ENCODE measurements at places on chromosomes 13 and 19. TPM values are rescaled to one million over a fixed set of nuclear protein-coding genes. Genes with fewer than 3 reads are reported as not detected.

DNA sequence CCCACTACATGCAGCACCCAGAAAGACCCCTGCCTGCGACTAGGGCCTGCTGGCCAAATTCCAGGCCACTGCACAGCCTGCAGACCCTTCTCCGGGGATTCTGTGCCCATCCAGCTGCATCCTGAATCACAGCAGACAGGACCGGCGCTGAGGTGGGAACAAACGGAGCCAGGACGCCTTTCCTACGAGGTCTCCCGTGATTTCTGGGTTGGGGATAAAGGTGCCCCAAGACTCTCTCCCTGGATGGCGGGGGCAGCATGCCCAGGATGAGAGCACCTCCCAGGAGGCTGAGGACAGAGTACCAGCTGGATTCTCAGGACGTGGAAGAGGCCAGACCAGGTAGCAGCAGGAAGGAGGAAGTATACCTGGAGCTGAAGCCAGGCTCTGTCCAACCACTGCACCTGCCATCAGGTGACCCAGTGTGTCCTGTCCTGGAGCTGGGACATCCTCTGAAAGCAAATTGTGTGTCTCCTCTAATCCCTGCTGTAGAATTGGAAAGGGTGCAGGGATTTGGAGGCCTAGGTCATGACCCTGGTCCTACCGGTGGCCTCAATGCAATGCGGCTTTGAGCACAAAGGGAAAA lies 3.4 kb upstream of the FUT5 start:
- H3K4me1 ChIP-seq, result no peaks in the 10 kb centered on the region
- H3K36me3 ChIP-seq, result no peaks in the 10 kb centered on the region

- no peak overlapping the region for H3K27ac ChIP-seq
- no peaks in the 10 kb centered on the region for H3K27me3 ChIP-seq
- peaks cover 38% of the 10 kb centered on the region for H3K4me1 ChIP-seq
- peaks cover 8% of the 10 kb centered on the region for H3K36me3 ChIP-seq
- H3K4me3 ChIP-seq, result no peak overlapping the region
These were observed 12.5 kb downstream of the POLR1D start for GRCh38 chr13:27634231-27634630.

DNA sequence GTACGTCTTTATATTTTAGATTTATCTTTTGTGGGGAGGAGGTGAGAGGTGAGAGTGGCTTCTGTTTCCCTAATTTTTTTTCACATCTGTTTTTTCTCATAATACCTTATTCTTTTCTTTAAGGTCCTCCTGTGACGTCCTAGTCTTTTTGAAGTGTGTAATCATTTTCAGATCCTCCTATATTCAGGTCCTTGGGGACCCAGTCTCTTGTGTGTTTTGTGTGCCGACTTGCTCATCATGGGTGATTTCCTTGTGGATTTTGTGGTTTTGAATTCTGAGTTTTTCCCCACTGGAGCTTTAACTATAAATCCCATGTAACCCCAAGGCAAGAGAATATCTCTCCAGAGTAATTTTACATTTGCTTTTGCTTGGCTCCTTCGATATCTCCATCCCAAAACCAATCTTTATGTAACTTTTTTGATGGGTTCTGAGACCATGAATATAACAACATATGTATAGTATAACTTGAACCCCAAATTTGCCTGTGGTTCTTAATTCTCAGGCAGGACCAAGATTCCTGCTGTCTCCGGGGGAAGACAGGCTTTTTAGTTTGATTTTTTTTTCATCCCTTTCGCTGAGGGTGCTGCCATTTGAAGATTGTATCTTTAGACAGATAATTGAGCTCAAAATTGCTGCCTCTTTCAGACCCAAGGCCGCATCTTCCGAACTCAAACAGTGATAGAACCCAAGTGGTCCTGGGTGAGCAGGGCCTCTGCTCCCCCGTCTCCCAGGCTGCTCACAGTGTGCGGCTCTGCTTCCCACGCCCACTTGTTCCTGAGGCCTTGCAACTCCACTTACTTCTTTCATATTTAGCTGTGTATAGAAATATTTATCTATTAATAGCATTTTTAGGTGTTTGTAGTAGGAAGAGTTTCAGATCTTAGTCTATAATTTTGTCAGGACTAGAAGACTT lies 59.1 kb upstream of the GPR183 start:
- peaks cover 50% of the 10 kb centered on the region for H3K4me1 ChIP-seq
- peak overlapping the region; percentile 64 for H3K27ac ChIP-seq
- DNase-seq, result no peak
- no peaks in the 10 kb centered on the region for H3K27me3 ChIP-seq
- peaks cover 24% of the 10 kb centered on the region for H3K36me3 ChIP-seq

- H3K27me3 ChIP-seq, result no peaks in the 10 kb centered on the region
- H3K4me3 ChIP-seq, result no peak overlapping the region
- peaks cover 20% of the 10 kb centered on the region for H3K36me3 ChIP-seq
- DNase-seq, result no peak
- H3K4me1 ChIP-seq, result no peaks in the 10 kb centered on the region
These were observed 225.4 kb downstream of the RGCC start for GRCh38 chr13:41682766-41683165.

DNA sequence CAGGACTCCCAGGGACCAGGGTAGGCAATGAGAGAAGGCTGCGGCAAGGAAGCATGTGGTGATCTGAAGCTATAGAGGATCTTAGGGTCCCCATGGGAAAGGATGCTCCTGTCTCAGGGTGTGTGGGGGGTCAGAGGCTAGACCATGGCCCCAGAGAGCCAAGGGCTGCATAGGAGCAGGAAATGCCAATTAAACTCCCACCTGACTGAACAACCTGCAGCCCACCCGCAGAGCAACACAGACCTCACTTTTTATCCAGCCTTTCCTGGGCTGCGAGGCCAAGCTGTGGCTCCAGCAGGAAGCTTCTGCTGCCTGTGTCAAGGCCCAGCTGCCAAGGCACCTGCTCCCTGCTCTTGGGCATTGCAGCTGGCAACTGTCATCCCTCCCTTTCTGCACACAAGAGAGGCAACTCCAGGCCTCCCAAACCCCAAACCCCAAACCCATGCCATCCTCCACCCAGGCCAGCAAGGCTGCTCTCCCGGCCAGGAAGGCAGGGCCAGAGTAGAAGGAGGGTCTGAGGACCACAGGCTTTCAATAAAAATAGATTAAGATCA lies 290.1 kb downstream of the FOXO1 start:
- H3K36me3 ChIP-seq, result no peaks in the 10 kb centered on the region
- no peak for DNase-seq
- no peak overlapping the region for H3K27ac ChIP-seq
- H3K4me3 ChIP-seq, result no peak overlapping the region
- H3K27me3 ChIP-seq, result peaks cover 4% of the 10 kb centered on the region
- H3K4me1 ChIP-seq, result peaks cover 8% of the 10 kb centered on the region

GRCh38 chr13:43132257-43132656 lies 108.9 kb downstream of the DNAJC15 start:
- H3K4me1 ChIP-seq, result peaks cover 12% of the 10 kb centered on the region
- peaks cover 23% of the 10 kb centered on the region for H3K27me3 ChIP-seq
- H3K4me3 ChIP-seq, result no peak overlapping the region
- no peak overlapping the region for H3K27ac ChIP-seq

DNA sequence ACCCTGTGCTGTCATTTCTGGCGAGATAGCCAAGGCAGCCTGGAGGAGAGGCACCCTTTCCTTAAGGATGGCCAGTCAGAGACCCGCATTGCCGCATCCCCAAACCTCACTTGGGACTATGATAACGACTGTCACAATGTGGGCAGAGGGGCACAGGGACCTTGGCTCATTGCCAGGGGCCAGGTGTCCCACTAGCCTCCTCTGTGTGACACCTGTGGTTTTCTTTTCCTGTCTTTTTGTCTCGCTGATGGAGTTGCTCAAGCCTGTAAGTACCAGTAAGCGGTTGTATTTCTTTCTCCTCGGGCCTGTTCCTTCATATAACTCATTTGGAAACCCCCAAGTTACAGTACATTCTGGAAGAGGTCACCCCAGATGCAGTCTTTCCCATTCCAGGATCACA lies 59.5 kb downstream of the TDRD12 start:
- H3K27ac ChIP-seq, result no peak overlapping the region
- no peak for DNase-seq
- peaks cover 14% of the 10 kb centered on the region for H3K36me3 ChIP-seq
- no peak overlapping the region for H3K4me3 ChIP-seq
- peaks cover 17% of the 10 kb centered on the region for H3K27me3 ChIP-seq

Gene TMEM238
- total RNA-seq, result 8.3 TPM

DNA sequence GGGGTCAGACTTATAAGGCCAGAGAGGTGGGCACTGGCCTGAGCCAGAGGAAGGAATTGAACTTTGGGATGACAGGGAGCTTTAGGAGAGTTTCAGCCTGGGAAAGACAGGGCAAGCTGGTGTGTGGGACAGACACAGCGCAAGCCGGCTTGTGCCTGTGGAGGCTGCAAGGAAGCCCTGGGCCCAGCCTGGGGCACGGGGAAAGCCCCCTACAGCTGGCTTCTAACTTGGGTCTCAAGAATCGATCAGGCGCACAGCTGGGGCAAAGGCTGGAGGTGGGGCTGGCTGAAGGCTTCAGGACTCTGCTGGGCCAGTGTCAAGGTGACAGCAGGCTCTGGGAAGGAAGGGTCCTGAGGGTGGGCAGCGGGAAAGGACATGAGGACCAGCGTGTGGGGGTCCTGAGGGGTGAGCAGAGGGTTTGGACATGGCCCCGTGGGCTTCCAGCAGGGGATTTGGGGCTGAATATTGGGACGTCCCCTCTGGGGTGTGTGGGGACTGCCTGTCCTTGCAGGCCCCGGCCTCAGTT lies 3.0 kb downstream of the PTOV1 start:
- H3K4me1 ChIP-seq, result peaks cover 19% of the 10 kb centered on the region
- no peaks in the 10 kb centered on the region for H3K27me3 ChIP-seq
- no peak for DNase-seq
- peak overlapping the region; percentile 53 for H3K27ac ChIP-seq
- peak overlapping the region; percentile 21 for H3K4me3 ChIP-seq

DNA sequence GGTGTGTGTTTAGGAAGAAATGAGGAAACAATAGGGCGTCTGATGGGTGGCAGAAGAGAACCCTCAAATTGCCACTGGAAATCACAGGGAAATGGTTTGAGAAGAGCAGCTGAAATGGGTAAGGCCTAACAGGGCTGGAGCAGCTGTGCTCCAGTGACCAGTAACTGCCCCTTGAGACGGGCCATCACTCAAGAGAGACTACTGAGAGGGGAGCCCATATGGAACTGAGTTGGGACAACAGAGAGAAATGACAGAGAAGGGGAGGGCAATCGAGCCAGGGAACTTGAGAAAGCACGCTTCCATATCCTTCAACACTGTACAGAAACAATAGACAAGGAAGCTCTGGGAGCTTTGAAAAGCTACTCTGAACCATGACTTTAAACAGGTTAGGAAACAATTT lies 175.2 kb upstream of the RNF113B start:
- DNase-seq, result no peak
- H3K27ac ChIP-seq, result no peak overlapping the region
- peaks cover 2% of the 10 kb centered on the region for H3K27me3 ChIP-seq
- no peaks in the 10 kb centered on the region for H3K4me1 ChIP-seq
- no peak overlapping the region for H3K4me3 ChIP-seq

Gene RASL11A
- total RNA-seq, result 3.3 TPM

Gene CGB8
- total RNA-seq, result not detected

DNA sequence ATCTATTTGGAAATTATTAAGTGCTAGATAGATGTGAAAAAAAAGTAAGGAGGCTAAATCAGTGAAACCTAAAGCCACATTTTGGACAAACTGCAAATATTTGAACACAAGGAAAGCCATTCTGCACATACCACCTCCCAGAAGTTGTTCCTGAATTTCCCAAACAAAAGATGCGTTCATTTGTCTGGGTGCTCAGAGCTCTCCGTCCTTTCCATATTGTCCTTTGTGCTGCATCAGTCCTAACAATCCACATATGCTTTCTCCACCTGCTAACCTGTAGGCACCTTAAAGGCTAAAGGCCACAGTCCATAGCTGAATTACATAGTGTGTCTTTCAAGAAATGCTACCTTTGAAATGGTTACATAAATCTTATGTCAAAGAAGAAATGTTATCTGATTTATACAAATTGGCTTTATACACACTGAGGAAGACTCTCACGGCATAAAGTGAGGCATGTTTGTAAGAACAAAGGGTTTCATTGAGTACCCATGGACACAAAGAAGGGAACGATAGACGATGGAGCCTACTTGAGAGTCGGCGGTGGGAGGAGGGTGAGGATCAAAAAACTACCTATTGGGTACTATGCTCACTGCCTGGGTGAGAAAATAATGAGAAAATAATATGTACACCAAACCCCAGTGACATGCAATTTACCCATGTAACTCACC lies 182.0 kb downstream of the RGCC start:
- H3K4me3 ChIP-seq, result no peak overlapping the region
- no peaks in the 10 kb centered on the region for H3K4me1 ChIP-seq
- H3K27me3 ChIP-seq, result no peaks in the 10 kb centered on the region
- H3K36me3 ChIP-seq, result no peaks in the 10 kb centered on the region

DNA sequence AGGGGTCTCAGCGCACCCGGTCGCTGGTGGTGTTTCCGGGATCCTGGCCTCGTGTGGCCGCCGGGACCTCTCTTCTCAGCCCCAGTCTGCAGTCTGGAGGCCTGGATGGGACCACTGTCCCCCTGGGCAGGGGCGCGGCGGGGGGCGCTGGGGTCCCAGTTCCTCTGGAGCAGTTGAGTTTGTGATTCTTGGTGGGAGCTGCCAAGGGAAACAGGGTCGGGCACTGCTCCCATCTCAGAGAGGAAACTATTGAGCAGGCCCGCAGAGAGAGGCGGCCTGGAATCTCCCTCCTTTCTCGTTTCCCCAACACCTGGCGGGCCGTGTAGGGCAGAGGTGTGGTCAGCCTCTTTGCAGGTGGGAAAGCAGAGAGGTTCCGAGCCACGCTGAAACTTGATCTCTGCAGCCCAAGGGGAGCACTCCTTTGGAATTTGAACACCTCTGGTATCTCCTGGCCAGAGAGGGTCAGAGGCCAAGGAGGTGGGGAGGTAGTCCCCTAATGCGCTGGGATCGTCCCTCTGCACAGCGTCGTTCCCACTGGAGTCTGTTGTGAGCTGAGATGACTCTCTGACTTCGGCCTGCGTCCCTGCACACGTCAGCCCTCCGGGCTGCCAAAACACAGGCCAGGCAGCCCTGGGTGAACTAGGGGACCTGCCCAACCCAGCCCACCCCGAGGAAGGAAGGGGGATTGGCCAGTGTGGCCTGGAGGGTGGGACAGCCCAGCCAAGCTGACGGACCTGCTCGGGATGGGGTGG lies 741 bp downstream of the PLEKHF1 start:
- H3K27me3 ChIP-seq, result no peaks in the 10 kb centered on the region
- peak overlapping the region; percentile 93 for H3K27ac ChIP-seq
- H3K36me3 ChIP-seq, result peaks cover 2% of the 10 kb centered on the region
- peaks cover 38% of the 10 kb centered on the region for H3K4me1 ChIP-seq
- H3K4me3 ChIP-seq, result peak overlapping the region; percentile 94

GRCh38 chr13:111005808-111006505 lies 91.1 kb upstream of the ANKRD10 start:
- no peak overlapping the region for H3K27ac ChIP-seq
- H3K4me1 ChIP-seq, result no peaks in the 10 kb centered on the region
- no peaks in the 10 kb centered on the region for H3K36me3 ChIP-seq
- H3K4me3 ChIP-seq, result no peak overlapping the region
- DNase-seq, result no peak

GRCh38 chr13:51179432-51179971 lies 42.7 kb upstream of the FAM124A start:
- H3K4me3 ChIP-seq, result no peak overlapping the region
- H3K27ac ChIP-seq, result no peak overlapping the region
- H3K4me1 ChIP-seq, result no peaks in the 10 kb centered on the region
- no peaks in the 10 kb centered on the region for H3K36me3 ChIP-seq

Gene CATSPERD
- total RNA-seq, result not detected
